Stimulated activated CD8-positive, alpha-beta memory T cell treated with anti-CD3 and anti-CD28 coated beads, Interleukin-4, amount 100 ng/mL, for 24 hours (primary cell): ENCODE measurements at places on chromosomes 2 and 18.

- no peak for DNase-seq
These were observed 47.0 kb downstream of the EVA1A start for GRCh38 chr2:75513616-75514170.

DNA sequence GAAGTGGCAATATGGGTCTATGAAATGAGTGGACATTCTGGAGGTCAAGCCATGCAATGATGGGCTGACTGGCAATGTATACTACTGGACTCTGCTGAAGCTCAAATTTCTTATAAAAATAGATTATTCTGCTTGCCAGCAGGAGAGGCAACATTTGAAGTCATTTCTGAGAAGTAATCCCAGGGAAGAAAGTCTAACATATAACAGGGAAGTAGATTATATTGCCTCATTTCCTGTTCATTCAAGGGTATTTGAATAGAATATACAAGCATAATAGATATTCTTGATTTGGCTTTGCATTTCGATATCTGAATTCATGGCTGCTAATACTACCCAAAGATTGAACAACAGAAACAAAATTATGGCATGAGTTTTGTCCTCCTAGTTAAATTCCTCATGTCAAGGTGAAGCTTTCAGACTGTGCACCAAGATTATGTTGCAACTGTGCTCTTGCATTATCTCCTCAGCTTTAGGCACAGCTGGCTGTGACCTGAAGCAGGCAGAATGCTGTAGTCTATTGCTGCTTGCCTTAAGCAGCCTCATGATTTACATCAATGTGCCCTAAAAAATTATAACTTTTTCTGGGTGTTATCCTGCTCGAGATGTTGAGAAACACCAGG lies 13.3 kb upstream of the TMX3 start:
- DNase-seq = no peak

DNA sequence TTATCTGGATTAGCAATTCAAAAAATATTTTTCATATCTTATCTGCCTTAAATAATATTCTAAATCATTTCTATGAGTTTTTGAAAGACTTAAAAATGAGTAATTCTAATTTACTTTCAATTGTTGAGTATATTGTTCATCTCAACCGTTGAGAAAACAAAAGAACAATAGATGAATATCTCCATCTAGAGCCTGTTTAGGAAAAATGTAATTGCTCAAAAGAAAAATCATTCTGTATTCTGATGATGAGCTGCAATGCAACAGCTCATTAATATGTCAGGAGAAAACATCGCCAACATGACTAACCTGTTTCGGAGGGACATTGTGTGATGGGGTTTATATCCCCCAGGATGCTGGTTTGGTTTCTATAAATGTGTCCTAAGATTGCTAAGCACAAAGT lies 417.6 kb downstream of the SUCLG1 start:
- DNase-seq = no peak

- DNase-seq = no peak
These were observed 86.4 kb downstream of the AP1S3 start for GRCh38 chr2:223751012-223751411.

GRCh38 chr18:23809415-23809814 lies 120.2 kb downstream of the LAMA3 start:
- no peak for DNase-seq
